ENCODE measurements at places on chromosomes 7 and 10.

DNA sequence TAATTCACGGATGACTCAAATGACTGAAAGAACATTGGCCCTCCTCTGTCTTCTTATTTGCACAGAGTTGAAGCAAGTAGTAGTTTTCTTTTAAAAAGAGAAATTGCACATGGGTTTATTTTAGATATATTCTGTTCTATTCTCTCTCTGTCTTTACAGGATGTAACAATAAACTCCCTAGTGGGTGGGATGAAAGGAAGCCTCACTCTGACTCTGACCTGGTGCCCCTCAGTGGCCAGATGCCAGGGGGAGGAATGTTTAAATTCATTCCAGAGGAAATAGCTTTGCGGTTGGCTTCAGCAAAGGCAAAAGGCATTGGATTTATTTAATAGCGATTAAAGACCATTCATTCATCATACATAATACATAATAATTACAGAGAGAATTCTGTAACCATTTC is 156.4 kb upstream of the MTPN start:
- no peak for DNase-seq

DNA sequence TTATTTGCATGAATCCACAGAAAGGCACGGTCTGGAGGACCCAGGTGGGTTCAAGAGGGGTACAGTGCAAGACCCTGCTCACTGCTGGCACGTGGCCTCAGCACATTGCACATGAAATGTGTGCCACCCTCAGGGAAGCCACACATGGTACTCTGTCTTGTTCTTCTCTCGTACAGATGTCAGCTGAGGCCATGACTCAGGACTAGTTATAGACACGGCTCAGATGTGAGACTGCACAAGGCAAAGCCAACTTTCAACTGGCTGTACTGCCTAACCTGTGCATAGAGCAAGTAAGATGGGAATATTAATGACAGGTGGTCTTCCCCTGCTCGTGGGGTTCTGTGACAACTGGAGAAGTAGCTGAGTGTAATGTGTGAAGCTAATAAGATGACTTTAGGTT is 249.4 kb upstream of the CTBP2 start:
- DNase-seq: no peak

DNA sequence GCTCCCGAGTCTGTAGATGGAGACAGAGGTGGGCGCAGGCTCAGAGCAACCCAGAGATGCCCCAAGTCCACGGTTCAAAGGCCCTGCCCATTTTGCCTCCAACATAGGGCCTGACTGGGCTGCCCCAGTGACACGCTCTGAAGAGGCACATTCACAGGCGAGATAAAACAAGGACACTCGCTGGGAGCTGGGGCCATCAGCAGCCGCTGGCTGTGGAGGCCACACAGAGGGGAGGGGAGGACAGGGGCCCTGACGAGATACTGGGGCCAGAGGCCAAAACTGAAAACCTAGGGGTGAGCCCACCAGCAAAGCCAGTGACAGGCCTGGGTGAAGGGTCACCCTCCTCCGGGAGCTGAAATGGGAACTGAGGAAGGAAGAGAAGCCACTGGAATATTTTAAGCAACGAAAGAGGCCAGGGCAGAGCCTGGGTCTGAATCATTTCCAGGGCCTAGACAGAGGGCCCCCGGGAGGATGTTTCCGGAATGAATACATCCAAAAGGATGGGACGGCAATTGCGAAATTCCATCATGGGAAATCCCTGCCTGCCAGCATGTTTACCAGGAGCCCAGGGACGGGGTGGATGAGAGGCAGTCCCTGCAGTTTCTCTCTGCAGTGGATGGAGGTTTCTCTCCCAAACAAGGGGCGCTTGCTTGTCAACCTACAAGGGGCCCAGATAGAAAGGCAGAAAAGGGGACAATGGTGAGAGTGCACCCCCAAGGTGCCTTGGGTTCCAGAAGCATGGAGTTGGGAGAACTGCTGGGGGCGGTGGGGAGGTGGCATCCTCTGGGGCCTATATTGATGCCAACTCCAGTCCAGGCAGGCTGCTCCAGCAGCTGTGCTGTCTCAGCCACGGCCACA is 29.0 kb upstream of the HSPA12A start:
- no peak for DNase-seq

- DNase-seq: no peak
Measured at GRCh38 chr10:5670662-5671375, 4.4 kb upstream of the ASB13 start.

DNA sequence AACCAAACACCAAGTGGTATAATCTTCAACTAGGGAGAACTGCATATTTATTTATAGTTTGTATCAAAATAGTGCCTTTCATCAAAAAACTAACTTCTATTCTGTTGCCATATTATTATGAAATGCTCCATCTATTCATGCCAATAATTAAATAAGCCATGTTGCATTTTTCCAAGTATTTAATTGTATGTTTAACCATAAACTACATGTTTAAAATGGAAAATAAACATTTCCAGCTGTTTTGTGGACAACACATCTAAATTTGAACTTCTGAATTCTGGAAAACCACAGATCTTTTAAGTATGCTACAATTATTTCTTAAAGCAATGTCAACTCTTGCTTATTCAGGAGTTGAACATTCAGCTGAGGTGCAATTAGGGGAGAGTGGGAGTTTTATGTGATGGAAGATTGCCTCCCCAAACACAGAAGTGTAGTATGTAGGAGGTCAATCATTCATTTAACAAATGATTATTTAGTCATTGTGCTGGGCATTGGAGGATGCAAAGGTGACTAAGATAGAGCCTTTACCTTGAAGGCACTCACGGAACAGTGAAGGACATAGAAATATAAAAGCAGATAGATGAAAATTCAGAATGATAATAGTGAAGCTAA is 80.7 kb upstream of the PPP1R3C start:
- no peak for DNase-seq

- DNase-seq: no peak
Measured at GRCh38 chr10:22723343-22723779, 9.0 kb upstream of the PIP4K2A start.

DNA sequence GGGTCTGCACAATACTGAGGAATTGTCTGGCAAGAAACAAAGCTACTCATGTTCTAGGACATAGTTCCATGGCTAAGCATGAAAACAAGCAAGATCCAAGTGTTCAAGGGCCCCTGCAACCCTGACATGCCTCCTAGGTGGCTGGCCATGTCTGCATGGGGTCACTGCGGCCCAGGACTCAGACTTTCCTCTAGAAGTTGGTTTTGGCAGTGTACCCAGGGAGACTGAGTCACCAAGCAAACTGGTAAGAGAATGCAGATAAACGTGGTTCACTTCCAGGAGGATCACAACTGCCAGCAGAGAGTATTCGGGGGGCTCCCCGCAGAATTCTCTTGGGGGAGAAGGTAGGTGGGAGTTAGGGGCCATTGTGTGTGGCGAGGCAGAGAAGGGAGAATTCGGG is 7.4 kb upstream of the PFKFB3 start:
- no peak for DNase-seq

DNA sequence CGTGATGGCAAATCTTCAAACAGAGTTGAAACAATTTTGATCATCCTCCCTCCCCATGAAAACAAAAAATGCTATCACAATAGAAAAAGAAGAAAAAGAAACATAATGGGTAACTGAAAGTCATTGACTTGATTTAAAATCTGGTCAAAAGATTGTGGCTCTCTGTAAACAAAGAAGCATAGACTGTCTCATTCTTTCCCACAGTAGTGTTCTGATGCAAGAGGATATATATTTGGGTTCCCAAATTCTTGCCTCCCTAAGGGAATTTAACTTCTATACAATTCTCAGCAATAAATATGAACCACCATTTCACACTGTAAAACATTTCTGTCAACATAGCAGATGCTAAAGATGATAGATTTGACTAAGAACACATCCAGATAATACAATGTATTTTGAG is 32.8 kb upstream of the MEOX2 start:
- DNase-seq: no peak

GRCh38 chr10:69438536-69439349 is 12.5 kb upstream of the TSPAN15 start:
- no peak for DNase-seq

GRCh38 chr10:110360857-110361474 is 56.2 kb upstream of the SMNDC1 start:
- DNase-seq: no peak

GRCh38 chr10:133461027-133461426 is 7.3 kb downstream of the SCART1 start:
- DNase-seq: no peak

DNA sequence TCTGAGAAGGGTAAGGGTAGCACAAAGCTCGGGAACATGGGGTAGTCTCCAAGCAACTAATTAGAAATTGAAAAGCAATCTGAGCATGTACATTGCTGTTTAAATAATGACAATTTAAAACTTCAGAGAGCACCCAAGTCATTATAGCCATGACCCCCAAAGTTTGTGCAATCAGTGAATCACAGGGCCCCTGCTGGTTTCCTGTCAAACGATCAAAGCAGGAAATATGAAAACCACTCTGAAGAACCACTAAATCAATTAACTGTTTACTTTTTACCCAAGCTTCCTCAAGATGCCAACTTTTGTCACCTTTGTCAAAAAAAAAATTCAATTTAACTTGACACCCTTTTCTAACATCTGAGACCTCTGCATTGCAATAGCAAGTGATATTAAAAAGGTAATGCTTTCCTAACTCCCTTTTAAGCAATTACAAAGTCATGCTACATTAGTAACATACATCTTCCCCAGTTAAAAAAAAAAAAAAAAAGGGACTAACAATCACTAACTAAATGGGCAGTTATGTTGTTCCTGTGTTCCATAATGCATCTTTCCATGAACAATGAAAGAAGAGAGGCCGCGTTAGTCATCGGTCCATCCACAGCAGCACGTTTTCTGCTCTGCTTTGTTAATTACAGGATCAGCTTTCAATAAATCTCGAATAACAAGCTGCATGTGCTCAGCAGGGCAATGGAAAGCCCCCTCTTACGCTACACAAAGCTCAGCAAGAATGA is 80.6 kb downstream of the ETV1 start:
- no peak for DNase-seq

GRCh38 chr7:28572321-28573058 is 160.2 kb downstream of the CREB5 start:
- no peak for DNase-seq

- no peak for DNase-seq
Measured at GRCh38 chr10:3464760-3465405, 292.3 kb upstream of the PITRM1 start.

GRCh38 chr7:4265676-4266075 is 416.4 kb upstream of the FOXK1 start:
- DNase-seq: no peak

DNA sequence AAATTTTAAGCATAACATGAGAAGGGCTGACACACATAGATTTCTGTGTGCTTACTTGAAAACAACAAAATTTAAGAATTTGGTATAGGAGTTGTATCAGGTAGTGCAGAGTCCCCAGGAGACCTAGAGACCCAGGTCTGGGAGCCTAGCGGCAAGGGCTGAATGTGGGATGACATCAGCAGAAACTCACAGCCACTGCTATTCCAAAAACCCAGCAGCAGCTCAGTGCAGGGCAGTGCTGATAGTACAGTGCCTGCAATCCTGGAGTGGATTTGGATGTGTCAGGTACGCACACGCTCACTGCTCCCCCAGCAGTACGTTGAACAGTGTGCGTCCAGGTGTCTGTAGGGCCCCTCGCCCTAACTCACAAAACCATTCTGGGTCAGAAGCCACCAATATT is 87.1 kb downstream of the EGFR start:
- DNase-seq: no peak
